Skin of body (tissue), 3 donors: ENCODE measurements at places on chromosomes 12 and 14. TPM values are rescaled to one million over a fixed set of nuclear protein-coding genes. Genes with fewer than 3 reads are reported as not detected.
A peak's percentile ranks its signal among the peaks of the same experiment; 100 is the strongest.

- DNase-seq, result no peak
Observed at GRCh38 chr12:3607039-3607720, 116.2 kb downstream of the PRMT8 start.

DNA sequence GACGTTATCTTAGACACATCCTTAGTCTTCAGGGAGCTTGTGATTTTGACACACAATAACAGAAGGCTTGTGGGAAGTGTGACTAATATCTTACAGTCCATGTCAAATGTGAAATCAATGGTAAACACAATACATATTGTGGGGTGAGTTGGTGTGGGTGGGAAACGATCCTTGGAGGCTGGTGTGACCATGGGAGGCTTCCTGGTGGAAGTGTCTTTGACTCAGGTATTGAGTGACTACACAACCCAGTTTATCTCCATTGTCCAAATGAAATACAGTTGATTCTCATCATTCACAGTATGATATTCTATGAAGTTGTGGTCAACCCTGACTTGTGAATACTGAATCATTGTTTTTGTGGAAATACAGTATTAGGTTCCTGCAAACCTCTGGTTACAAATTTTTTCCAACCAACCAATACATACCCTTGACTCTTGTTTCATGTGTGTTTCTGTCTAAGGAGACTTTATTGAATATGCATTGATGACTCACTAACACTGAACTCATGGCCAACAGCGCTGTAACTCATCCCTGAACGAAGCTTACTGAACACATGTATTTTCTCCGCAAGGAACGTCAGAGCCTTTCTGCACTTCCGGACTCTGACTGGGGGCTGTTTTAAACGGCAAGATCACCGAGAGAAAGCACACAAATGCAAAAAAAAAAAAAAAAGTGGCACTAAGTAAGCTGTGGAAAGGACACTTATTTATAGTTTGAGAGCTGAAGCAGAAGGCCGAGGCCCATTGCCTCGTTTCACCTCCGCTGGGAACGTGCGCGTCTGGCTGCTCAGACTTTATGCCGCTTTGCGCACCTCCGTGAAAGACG, 59.0 kb downstream of the CLMN start:
- DNase-seq, result peak; percentile 62

- no peak for DNase-seq
Observed at GRCh38 chr12:130826151-130826801, 12.8 kb downstream of the STX2 start.

DNA sequence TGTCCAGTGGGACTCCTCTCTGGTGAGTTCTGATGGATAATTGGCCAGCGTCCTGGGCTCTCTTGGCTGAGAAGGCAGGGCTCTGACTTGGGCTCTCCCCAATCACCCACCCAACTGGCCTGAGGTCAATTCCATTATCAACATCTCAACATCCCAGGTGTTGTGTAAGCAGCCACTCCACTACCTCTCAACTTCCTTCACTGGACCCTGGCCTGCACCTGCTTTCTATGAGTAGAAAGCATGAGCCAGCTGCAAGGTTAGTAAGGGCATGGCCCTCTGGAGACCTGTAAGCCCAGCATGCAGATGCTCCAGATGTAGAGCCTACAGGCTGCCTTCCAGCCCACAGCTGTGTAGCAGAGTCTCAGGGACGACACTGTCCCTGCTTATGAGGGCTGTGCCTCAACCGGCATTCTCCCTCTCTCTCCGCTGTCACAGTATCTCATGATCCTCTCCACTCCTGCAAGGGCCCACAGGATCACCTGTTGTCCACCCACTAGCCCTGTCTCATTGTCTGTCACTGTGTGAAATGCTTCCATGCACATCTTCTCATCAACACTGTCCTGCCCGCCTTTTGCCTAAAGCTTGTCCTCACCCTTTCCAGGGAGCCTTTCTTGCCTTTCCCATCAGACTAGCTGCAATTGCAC, 5.4 kb upstream of the KRT81 start:
- no peak for DNase-seq

DNA sequence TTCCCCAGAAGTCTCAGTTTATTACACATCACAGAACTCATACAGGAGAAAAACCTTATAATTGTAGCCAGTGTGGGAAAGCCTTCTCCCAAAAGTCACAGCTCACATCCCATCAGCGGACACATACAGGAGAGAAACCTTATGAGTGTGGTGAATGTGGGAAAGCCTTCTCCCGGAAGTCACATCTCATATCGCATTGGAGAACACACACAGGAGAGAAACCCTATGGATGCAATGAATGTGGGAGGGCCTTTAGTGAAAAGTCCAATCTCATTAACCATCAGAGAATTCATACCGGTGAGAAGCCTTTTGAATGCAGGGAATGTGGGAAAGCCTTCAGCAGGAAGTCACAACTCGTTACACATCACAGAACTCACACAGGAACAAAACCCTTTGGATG, 20.1 kb downstream of the ZNF84 start:
- no peak for DNase-seq

- DNase-seq, result no peak
Observed at GRCh38 chr14:37223947-37224474, 26.3 kb downstream of the MIPOL1 start.

Gene OR4K17
- not detected for total RNA-seq

Gene KCNH5
- total RNA-seq, result 1.4 TPM

Gene GARIN6
- not detected for total RNA-seq

Gene FOXG1
- not detected for total RNA-seq
